Lung (tissue), 17 donors: ENCODE measurements at places on chromosomes 1 and 21. TPM values are rescaled to one million over a fixed set of nuclear protein-coding genes. Genes with fewer than 3 reads are reported as not detected.

GRCh38 chr1:203681739-203682138 is 55.1 kb downstream of the ATP2B4 start:
- no peak overlapping the region for H3K27ac ChIP-seq
- DNase-seq = no peak
- peaks cover 9% of the 10 kb centered on the region for H3K4me1 ChIP-seq
- no peaks in the 10 kb centered on the region for H3K27me3 ChIP-seq
- no peak overlapping the region for H3K4me3 ChIP-seq

DNA sequence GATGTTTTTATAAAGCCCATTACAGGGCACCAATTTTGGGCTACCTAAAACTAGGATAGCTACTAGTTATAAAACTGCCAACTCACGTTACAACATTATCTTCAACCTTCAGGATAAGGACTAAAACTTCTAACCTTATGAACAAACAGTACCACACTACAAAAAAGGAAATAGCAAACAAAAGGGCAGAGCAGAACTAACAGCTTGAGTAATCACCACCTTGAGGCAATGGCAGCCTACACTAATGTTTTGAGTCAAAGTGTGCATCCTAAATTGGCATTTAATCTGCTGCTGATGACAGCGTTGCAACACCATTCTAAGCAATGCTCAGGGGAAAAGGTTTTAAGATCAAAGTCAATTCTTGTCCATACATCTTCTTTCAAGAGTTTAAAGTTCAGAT is 27.2 kb downstream of the PTP4A2 start:
- peaks cover 3% of the 10 kb centered on the region for H3K4me1 ChIP-seq
- DNase-seq = no peak
- H3K4me3 ChIP-seq = no peak overlapping the region
- no peak overlapping the region for H3K27ac ChIP-seq

DNA sequence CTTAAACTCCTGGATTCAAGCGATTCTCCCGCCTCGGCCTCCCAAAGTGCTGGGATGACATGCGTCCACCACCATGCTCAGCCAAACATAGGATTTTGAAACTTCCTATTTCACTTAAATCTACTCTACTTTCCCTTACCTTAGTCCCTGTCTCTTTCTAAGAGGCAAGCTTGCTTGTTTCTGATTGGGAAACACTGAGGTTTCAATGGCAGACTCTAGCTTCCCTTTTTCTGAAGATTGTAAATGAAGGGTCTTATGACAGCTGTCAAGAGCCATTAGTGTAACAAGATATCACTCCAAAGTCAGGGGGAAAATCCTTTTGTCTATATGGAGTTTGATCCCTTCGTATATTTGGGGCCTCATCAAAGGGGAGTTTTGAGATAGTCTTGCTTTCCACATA is 23.5 kb upstream of the LMO4 start:
- H3K36me3 ChIP-seq = no peaks in the 10 kb centered on the region
- no peaks in the 10 kb centered on the region for H3K27me3 ChIP-seq
- H3K27ac ChIP-seq = no peak overlapping the region
- H3K4me3 ChIP-seq = no peak overlapping the region

FAAH gene
- total RNA-seq = 33.4 TPM

DNA sequence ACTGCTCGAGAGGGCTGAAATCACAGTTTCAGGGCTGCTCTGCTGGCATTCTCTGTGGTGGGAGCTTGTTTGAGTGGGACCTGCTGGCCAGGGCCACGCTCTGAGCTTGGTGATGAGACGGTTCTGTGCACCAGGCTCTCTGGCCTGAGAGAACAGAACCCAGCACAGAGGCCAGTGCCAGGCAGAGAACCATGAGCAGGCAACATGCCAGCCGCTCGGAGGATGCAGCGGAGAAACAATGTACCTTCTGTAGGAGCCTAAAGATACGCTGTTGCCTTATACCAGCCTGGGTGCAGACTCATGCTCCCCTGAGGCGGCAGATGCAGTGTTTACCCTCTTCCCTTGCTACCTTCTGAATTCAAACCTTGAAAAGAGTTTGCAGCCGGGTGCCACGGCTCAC is 10.0 kb downstream of the C2CD2 start:
- no peaks in the 10 kb centered on the region for H3K27me3 ChIP-seq
- peaks cover 3% of the 10 kb centered on the region for H3K4me1 ChIP-seq
- peaks cover 7% of the 10 kb centered on the region for H3K36me3 ChIP-seq

CCDC190 gene
- 2.4 TPM for total RNA-seq
